ENCODE measurements at places on chromosomes 7 and 10. TPM values are rescaled to one million over a fixed set of nuclear protein-coding genes. Genes with fewer than 3 reads are reported as not detected.

The CCL24 gene
- polyA plus RNA-seq: 0.20 TPM

The PDE1C gene
- polyA plus RNA-seq: 0.32 TPM

The ECD gene
- polyA plus RNA-seq: 13.0 TPM

The ELFN1 gene
- 0.58 TPM for polyA plus RNA-seq

The MACC1 gene
- under 0.01 TPM for polyA plus RNA-seq

The TBX20 gene
- polyA plus RNA-seq: not detected

The NRBF2 gene
- 8.4 TPM for polyA plus RNA-seq

The RNF148 gene
- 0.22 TPM for polyA plus RNA-seq

The BPGM gene
- polyA plus RNA-seq: 17.9 TPM

The AKR1D1 gene
- polyA plus RNA-seq: not detected

The EN2 gene
- polyA plus RNA-seq: 0.05 TPM

The ABCA13 gene
- 0.38 TPM for polyA plus RNA-seq

Measured in adipose tissue (tissue), 3 donors.